ENCODE measurements at places on chromosomes 5 and 9.

DNA sequence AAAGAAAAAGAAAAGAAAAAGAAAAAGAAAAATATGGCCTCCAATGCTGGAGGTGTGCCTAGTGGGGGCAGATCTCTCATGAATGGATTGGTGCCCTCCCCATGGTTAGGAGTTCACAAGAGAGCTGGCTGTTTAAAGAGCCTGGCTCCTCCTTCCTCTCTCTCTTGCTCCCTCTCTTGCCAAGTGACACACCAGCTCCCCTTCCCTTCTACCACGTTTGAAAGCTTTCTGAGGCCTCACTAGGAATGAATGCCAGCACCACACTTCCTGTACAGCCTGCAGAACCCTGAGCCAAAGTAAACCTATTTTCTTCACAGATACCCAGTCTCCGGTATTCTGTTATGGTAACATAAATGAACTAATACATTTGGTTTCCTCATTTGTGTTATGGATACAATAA lies 14.4 kb upstream of the GALNT10 start:
- peak; percentile 67 for DNase-seq

- no peak for DNase-seq
Measured at GRCh38 chr5:172097356-172097755, 90.7 kb downstream of the STK10 start.

DNA sequence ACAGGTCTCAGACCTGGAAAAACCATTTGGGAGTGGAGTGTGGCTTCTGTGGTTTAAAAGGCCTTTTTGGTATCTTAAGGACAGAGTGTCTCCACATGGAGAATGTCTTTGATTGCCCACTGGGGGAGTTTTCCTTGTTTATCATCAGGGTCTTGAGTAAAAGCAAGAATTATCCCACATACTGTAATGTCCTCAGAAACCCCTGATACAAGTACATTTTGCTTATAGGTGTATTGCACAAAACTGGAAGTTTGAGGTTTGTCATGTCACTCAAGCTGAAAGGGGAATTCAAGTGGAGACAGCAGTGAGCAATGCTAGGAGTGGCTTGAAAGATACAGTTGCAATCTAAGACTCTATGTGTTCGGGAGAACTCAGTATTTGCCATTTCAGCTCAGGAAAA lies 62.7 kb upstream of the GRAMD2B start:
- DNase-seq: peak; percentile 68

DNA sequence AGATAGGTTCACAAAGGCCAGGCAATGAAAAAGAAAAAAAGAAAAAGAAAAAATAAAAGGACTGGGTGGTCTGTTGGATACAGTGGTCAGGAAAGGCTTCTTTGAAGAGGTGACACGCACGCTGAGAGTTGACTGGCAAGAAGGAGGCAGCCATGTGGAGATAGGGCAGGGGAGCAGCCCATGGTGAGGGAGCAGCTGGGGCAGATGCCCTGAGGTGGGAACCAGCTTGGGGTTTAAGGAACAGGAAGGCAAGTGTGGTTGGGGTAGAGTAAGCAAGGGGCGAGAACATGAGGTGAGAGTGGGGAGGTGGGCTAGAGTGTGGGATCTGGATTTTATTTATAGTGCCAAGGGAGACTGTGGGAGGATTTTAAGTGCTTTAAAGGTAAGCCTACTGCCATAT lies 6.8 kb downstream of the ENHO start:
- no peak for DNase-seq

GRCh38 chr9:99305820-99306811 lies 84.0 kb downstream of the SEC61B start:
- no peak for DNase-seq

GRCh38 chr9:134230092-134230941 lies 66.0 kb upstream of the RNU6ATAC start:
- no peak for DNase-seq

GRCh38 chr9:75188756-75189155 lies 100.4 kb downstream of the OSTF1 start:
- DNase-seq: no peak

DNA sequence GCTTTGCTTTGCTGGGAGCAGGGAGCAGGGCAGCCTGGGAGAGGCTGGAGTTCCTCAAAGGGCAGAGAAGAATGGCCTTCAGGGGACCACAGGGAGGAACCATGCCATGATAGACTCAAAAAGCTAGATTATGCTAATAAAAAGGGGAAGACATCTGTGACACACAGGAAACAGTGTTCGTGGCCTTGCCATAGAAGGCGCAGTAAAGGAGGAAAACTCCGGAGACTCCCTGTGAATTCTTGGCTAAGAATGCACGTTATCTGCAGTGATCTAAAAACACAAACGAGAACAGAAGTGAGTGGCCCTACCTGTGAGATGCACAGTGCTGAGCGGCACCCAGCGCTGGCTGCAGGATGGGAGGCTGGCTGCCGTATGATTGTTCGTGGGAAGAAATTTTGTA lies 15.9 kb upstream of the LTC4S start:
- DNase-seq: no peak

DNA sequence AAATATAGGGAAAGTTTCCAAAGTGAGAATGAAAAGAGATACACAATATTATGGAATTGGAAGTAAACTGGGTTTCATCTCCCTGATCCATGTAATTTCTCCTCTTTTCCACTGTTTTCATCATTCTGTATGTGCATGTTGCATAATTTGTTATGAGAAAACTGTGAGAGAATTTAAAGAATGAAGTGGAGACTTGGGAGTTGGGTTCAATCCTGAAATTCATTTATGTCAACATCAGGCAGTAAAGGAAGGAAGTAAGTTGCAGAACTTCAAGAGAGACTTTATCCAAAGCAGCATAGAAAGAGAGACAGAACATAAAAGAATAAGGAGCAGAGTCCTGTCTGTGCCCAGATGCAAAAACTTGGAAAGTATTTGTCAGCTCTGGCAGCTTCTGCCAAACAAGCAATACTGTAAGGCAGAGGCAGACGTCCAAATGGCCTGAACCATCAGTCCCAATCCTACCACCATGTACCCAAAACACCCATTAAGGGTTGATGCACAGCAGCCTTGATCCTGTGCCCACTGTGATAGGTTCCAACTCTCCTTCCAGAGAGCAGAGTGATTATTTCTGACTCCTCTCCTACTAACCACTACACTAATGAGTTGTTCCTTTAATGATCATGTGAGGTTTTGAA lies 425.3 kb upstream of the CDH6 start:
- no peak for DNase-seq

DNA sequence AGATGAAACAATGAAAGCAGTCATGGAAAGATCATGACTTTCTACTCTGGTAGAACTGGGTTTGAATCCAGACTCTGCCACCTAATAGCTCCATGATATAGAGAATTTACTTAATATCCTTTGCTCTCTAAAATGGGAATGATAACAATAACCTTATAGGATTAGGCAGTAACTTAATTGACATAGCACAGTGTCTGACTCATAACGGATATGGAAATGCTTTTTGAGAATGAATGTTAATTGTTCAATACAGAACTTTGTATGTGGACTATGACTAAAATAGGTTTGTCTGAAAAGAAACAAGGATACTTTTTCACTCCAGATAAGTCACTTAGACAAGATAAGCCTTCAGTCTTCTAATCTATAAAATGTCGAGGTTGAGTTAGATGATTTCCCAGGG lies 330.7 kb downstream of the PTPRD start:
- DNase-seq: no peak

DNA sequence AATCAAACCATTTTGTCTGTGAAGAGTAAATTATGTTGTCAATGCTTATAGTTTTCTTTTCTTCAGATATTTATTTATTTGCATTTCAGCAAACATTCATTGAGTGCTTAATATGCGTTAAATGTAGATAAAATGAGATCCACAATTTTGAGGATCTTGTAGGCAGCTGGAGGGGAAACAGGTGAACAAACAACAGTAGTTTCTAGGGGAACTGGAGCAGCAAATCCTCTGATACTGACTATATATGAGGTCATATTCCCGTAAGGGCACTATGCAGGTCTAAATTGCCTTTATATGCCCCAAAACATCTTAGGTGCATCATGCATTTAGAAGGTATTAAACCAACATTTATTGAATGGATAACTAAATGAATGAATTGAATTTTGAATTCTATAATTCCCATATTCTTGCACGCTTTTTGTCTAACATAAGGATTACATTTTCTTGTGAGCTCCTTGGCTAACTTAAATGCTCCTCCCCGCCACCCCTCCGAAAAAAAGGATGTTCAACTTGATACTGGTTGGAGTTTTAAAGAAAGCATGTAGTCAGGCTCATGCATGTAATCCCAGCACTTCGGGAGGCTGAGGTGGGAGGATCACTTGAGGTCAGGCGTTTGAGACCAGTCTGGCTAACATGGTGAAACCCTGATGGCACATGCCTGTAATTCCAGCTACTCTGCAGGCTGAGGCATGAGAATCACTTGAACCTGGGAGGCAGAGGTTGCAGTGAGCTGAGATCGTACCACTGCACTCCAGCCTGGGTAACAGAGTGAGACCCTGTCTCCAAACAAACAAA lies 299.8 kb downstream of the TMEM38B start:
- DNase-seq: no peak

DNA sequence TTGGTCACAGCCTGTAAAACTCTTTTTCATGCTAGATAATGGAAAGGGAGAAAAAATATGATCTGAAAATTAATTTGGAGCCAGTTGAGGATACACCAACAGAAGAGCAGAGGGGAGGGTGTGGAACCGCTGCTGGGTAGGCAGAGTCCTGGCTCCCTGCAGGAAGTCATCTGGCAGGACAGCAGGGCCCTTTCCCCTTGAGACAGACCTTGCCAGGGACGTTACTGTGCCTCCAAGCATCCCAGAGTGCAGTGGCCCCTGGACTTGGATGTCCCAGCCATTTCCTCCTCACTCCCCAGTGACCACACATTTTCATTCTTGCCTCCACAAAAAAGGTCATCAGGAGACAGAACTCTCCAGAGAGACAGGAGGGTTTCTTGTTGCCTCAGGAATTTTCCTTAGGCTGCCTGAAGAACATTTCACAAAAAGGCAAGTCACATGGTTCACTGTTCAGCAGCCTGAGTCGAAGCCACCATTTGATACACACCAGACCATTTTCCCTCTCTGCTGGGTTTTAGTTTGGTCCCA lies 5.9 kb downstream of the TRPM3 start:
- no peak for DNase-seq

DNA sequence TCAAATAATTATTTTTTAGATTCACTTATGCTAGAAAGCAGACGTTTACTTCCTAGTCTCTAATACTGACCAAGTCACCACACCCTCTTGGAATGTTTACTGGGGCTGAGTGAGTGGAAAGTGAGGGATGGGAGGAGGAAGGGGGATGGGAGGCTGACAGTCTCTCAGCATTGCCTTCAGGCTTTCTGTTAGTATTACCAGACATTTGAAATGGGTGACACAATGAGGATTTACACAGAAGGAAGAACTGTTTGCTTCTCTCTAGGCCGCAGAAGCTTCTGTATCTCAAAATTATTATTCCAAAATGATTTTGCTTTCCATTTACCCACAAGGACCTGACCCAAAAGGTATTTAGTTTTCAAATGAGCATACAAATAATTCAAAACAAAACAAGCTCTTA lies 232.8 kb upstream of the ZNF608 start:
- peak; percentile 7 for DNase-seq

GRCh38 chr9:90925581-90926257 lies 124.1 kb downstream of the SYK start:
- DNase-seq: peak; percentile 97

GRCh38 chr5:125181955-125182354 lies 435.5 kb upstream of the ZNF608 start:
- DNase-seq: no peak

GRCh38 chr5:160629003-160629402 lies 207.3 kb downstream of the PTTG1 start:
- no peak for DNase-seq

DNA sequence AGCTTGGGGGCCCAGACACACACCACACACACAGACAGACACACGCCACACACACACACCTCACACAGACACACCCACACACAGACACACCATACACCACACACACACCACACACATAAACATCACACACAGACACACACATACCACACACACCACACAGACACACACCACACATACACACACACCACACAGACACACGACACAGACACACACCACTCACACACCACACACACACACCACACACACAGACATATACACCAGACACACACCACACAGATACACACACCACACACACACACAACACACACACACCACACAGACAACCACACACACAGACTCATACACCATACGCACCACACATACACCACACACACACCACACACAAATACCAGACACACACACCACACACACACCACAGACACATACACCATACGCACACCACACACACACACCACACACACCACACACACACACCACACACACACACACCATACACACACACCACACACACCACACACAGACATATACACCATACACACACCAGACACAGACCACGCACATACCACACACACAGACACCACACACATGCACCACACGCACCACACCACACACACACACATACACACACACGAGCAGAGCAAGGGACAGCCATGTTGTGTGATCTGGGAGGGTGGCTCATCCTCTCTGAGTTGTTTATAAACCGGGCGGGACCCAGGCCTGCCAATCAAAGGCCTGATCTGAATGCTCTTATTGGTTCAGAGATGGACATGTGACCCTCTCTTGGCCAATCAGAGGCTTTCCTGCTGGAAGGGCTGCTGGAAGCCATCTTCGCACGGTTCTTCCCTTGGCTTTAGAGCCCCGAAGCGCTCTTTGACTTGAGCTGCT lies 148.3 kb downstream of the GAPVD1 start:
- DNase-seq: peak; percentile 42

DNA sequence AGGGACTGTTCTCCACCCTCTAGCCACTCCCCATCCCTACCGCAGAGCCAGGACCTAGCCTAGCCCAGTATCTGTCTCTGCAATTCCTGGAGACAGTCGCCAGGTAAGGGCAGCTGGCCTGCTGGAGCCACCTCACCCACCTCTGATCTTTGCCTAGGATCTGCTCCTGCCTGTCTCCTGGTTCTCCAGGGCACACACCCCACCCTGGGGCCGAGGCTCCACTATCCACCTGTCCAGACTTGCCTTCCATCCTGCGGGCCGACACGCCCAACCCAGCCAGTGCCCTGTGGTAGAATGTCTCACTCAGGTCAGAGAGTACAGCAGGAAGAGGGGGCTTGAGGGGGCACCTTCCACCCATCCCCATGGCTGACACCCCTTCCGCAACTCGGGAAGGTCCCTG lies 15.7 kb upstream of the AQP7 start:
- DNase-seq: no peak

DNA sequence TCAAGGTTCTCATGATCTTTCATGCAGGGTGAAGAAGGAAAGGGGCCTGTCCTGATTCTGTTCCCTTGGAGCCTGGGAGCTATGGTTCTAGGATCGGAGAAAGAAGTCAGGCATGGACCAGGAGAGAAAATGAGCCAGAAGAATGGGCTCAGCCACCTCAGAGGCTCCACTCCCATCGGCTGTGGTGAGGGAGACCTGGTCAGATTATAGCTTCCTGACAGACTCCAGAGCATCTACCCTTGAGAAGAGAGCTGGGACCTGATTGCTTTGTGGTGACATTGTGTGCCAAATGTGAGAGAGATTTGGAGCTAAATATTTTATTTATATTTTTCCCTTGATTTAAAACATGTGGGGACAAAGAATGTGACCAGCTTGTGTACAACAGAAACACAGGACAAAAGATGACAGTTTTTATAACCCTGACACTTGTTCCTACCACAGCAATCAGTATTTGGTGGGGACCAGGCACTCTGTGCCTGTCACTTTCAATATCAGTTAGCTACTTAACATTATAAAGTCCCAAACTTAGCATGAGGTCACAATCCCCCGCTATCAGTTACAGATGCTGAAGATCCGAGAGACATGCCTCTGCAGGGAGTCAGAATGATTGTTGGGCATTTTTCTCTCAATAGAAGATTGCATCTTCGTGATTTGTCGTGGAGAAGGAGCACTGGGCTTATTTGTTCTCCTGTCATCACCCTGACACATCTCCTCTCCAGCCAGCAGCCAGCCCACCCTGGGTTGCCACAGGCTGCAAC lies 228.3 kb upstream of the ADAMTS16 start:
- no peak for DNase-seq
